ENCODE measurements at places on chromosomes 7 and 10.

GRCh38 chr7:47893238-47893637 lies 55.0 kb downstream of the PKD1L1 start:
- DNase-seq: no peak

- DNase-seq: no peak
Observed at GRCh38 chr7:157297185-157297584, 39.6 kb upstream of the DNAJB6 start.

- peak; percentile 66 for DNase-seq
Observed at GRCh38 chr7:40808378-40808942, 673.7 kb downstream of the SUGCT start.

DNA sequence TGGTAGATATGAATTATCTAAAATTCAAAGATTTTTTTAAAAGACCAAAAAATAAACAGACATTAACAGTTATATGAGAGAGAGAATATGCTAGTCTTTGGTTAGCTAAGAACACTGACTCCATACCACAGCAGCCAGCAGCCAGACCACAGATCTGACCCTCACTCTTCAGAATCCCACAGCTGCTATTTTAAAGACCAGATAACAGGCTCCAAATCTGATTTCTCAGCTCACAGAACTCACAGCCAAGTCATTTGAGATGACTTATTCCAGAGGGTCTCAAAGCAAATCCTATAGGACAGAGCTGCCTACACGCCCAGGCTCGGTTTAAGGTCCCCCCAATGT lies 20.4 kb downstream of the NUDCD3 start:
- no peak for DNase-seq

DNA sequence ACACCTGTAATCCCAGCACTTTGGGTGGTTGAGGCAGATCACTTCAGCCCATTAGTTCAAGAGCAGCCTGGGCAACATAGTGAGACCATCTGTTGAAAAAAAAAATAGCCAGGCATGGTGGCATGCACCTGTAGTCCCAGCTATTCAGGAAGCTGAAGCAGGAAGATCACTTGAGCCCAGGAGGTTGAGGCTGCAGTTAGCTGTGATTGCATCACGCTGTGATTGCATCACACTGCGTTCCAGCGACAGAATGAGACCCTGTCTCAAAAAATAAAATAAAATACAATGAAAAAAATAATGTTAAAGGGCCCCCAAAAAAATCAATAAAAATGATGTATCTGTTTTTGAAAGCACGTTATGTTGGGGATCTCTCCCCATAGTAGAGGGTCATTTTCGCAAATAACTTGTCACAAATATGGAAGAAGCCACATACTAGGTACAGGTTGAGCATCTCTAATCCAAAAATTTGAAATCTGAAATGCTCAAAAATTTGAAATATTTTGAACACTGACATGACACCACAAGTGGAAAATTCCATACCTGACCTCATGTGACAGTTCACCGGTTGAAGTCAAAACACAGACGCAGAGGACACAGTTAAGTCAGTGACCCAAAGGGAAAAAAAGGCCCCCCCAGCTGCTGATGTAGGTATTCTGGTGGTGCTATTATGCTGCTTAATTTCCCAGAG lies 9.5 kb downstream of the CISD1 start:
- DNase-seq: no peak

DNA sequence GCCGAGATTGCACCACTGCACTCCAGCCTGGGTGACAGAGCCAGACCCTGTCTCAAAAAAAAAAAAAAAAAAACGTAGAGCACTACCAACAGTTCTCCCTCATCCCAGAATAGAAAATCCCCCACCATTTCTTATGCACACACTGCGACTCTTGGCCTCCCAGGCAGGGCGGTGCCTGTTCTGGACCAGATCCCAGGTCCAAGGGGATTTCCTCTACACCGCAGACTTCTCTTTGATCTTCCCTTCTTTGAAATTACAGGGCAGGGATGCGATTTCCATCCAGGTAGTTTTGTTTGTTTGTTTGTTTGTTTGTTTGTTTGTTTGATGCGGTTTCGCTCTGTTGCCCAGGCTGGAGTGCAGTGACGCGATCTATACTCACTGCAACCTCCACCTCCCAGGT lies 91.8 kb downstream of the SEPTIN14 start:
- DNase-seq: no peak

DNA sequence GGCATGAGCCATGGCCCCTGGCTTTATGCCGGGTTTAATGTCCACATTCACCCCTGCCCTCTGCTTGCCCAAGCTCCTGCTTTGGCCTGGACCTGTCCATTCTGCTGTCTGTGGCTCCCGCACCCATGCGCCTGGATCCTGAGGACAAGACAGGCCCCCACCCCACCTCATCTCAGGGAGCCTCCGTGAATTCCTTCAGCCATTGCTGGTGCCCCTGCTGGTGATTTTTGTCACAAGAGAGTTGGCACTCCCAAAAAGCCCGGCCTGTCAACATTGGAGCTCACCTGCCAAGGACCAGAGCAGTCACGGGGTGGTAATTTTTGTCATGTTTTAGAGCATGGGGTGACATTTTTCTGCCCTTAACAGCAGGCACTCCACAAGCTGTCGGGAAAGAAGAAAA lies 127.5 kb upstream of the PLXNA4 start:
- DNase-seq: no peak

DNA sequence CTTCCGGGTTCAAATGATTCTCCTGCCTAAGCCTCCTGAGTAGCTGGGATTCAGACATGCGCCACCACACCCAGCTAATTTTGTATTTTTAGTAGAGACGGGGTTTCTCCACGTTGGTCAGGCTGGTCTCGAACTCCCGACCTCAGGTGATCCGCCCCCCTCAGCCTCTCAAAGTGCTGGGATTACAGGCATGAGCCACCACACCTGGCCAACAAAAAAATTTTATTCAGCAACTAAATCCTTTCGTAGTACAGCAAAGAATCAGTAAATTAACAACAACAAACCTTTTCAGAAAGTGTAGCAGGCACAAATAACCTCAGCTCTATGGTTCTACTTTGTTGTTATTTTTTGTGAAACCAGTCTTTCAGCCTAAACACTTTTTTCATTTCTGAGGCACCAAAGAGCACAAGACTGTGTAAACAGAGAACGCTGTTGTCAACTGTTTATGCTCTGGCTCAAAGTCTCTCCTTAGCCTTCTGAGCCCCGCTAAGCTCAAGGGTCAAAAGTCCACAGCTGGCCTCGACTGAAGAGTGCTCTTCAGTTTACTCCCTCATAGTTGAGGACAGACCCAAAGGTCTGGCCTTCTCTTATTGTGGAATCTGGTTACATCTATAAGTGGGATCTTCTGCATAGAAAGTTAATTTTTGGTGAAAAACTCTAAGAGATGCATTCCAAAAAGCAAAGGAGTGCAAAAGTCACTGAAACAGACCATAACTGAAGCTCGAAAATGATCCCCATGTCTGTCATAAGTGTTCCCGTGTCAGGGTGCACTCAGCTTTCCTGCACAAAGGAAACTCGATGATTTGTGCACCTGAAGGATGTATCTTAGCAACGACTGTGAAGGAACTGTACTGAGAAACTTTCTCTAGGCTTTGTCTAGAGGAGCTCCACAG lies 24.6 kb upstream of the DDX50 start:
- no peak for DNase-seq

DNA sequence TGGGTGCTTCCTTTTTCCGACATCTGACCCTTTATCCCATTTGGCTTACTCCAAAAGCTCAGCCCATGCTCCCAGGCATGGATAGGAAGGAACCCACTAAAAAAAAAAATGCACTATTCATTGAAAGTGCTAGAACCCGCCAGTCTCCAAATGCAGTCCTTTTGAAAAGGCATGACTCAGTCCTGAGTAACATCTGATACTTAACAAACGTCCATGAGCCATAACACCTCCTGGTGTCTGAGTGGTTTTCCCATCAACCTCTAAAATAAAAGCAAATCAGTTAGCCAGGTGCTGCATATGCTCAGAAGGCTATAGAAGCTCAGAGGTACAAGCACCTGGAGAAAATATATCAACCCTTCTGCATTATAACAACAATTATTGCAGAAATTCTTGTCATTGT lies 45.0 kb upstream of the CACUL1 start:
- DNase-seq: no peak

DNA sequence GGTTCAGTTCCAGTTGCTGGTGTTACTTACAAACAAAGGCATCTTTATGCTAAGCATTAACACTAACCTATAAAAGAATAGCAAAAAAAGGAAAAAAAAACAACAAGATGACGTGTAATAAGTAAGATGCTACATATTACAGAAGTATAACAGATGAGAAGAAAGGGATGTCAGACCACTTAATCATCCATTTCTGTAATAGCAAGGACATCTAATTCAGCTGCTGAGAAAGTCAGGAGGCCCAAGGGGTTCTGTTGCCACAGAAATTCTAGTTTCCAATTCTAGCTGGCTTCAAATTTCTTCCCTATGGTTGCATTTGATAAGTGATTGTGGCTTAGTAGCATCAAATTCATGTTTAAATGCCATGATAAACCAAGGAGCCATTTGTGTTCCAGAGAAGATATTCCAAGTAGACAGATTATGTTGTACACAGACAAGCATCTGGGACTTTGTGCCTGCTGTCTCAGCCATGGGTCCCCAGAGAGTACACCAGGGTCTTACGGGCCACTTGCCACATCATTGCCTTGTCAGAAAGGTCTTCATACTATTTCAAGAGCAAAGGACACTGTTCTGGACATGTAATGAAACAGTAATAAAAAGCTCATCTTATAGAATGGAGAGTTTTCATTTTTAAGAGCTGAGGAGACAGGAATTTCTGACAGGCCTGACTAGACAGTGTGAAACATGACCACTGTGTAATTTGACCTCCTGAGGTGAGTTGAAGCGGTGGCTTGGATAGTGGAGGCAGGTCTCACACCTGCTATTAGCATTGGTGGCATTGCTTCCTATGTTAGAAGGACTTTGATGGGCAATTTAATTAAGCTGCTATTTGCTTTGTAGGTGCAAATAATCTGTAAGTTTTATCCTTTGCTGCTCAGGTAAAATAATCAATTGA lies 4.2 kb upstream of the ASB4 start:
- no peak for DNase-seq

- DNase-seq: no peak
Observed at GRCh38 chr7:47026780-47027361, 555.0 kb downstream of the TNS3 start.

- DNase-seq: no peak
Observed at GRCh38 chr7:159112136-159113011, 32.3 kb downstream of the VIPR2 start.

- DNase-seq: no peak
Observed at GRCh38 chr10:94938383-94938782, at the start of gene CYP2C9. TSS of gene CYP2C9 (plus strand) at chr10:94938658. CDS start at chr10:94938683, 25 bp downstream.
